Activated naive CD8-positive, alpha-beta T cell treated with anti-CD3 and anti-CD28 coated beads, Interleukin-2, amount 10 ng/mL, durations not matched to agents 7 days and 5 days (primary cell): ENCODE measurements at places on chromosomes 5 and 9. TPM values are rescaled to one million over a fixed set of nuclear protein-coding genes. Genes with fewer than 3 reads are reported as not detected.

GRCh38 chr5:95184924-95185323 lies 100.0 kb downstream of the MCTP1 start:
- no peak for DNase-seq

GRCh38 chr5:98416541-98416940 lies 356.9 kb upstream of the RGMB start:
- DNase-seq, result no peak

DNA sequence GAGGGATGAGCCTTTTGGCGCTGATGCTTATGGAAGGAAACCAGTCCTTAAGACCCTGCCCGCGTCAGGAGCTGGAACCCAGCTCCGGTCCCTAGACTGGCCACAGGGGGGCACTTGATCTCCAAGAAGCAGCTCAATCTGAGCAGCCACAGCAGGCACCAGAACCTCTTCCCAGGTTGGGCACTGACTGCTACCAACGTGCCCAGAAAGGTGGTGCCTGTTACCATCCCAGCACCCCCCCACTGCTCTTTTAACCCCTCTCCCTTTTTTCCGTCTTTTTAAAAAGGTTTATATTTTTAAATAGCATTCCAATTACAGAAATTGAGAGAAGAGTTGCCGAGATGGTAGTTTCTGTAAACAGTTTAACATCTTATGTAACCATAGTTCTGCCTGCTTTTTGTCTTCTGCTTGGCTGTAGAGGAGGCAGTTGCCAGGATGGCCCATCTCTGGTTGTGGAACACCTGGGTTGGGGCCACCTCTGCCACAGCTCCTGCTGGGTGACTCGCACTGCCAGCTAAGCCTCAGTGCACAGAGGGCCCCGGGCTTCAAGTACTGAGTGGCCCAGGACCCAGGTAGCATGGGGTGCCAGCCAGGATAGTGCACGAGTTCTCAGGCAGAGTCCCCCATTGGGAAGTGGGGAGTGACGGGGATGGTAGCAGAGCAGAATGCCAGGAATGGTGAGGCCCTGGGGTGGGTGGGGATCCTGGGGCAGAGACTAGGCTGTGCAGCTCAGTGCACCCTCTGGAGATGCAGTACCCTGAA lies 62.8 kb downstream of the PFDN1 start:
- peak; percentile 68 for DNase-seq

Gene PCDHGA10
- total RNA-seq, result 0.14 TPM

DNA sequence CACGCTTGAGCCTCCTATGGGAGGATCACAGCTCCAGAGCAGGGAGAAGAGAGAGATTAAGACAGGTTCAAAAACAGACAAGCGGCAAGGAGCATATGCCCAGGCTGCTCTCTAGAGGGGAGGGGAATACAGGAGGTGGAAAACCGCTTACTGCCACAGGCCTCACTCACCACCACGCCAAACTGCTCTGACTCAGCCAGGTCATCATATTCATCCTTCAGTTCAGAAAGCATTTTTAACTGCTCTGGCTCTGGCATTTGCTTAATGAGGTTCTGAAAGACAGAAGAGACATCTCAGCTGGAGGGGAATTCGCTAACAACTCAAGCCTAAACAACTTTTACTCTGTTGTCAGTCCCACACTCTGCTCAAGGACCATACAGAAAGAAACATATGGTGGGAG lies 40.1 kb downstream of the PCDHGC5 start:
- DNase-seq, result no peak

DNA sequence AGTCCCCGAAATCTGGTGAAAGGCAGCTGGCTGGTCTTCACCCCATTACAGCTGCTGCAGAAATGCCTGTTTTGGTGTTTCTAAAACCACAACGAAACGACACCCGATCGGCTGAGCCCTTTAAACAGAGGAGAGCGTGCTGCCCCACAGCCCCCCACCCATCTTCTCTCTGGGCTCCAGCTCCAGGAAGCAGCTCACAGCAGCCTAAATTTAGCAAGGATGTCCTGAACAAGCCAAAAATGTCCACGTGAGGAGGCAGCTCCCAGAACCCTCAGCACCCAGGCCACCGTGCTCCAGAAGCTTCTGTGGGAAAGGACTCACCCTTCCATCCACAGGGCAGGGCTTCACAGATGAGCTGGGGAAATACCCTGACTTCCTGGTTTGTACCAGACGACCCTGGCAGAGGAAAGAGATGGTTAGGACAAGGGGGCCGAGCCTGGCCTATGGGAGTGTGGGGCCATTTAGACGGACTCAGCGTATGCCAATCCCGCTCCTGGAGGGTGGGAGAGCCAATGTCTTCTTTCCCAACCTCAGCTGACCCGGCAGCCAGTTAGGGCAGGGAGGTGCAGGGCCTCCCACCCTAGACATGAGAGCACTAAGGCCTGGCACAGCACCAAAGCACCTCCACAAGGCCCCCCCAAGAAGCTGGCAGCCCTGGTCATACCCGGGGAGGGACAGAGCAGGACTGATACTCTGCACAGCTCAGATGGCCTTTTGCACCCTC lies 39.1 kb upstream of the SARDH start:
- DNase-seq, result no peak

- no peak for DNase-seq
These were observed 49.6 kb upstream of the CPLX2 start for GRCh38 chr5:175821790-175822211.

- no peak for DNase-seq
These were observed 21.5 kb downstream of the MYO10 start for GRCh38 chr5:16914584-16914983.
